ENCODE measurements at places on chromosomes 2 and 18. TPM values are rescaled to one million over a fixed set of nuclear protein-coding genes. Genes with fewer than 3 reads are reported as not detected.

DNA sequence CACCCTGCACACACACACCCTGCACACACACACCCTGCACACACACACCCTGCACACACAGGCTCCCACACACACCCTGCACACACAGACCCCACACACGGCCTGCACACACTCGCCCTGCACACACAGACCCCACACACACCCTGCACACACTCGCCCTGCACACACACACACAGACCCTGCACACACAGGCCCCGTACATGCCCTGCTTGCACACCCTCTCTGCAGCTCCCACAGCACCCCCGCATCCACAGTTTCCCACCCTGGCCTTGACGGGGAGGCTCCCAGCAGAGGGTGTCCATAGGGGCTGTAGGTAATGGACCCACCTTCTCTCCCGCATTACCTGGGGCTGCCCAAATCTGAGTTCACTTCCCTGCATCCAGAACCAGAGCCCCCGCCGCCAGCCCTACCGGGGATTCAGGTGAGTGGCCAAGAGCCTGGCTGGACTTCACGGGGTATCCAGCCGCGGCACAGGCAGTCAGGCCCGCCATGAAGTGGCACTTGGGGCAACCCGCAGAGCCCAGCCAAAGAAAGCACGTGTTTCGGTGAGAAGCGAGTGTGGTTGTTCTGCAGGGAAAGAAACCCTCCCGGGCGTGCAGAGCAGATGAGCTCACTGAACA, 88.6 kb upstream of the GPC1 start:
- no peak for DNase-seq

GRCh38 chr2:234825616-234826015, 126.2 kb upstream of the SH3BP4 start:
- DNase-seq, result no peak

GRCh38 chr2:201158111-201158929, 24.6 kb upstream of the CASP10 start:
- peak; percentile 73 for DNase-seq

Gene AAK1
- total RNA-seq, result 19.7 TPM

- no peak for DNase-seq
Measured at GRCh38 chr2:151789055-151789834, 39.0 kb downstream of the ARL5A start.

DNA sequence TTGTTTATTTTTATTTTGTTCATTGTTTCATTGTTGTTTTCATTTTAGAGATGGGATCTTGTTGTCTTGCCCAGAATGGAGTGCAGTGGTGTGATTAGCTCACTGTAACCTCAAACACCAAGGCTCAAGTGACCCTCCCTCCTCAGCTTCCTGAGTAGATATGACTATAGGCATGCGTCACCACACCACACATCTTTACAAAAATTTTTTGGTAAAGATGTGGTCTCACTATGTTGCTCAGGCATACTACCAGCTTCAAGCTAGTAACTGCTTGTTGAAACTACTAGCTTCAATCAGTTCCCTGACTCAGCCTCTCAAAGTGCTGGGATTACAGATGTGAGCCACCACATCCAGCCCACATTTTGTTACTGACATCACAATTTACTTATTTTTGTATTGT, 14.8 kb downstream of the FAM237A start:
- peak; percentile 91 for DNase-seq

Gene CBLN2
- total RNA-seq, result not detected

- DNase-seq, result no peak
Measured at GRCh38 chr2:17336458-17336857, 181.8 kb downstream of the RAD51AP2 start.

DNA sequence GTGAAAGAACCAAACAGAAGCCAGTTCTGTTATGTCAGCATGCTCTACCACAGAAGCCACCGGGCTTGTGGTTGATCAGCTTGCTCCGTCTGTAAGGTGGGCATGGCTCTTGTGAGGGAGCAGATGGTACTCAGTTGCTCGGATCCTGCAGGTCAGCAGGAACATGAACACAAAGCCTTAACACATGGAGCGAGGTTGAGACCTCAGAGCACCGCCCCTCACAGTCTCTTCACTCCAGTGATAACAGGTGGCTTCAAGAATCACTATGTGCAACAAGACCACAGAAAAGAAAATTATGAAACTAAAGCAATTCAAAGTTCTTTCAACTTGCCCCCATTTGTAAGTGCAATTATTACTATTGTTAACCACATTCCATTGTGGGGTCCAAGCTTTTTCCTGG, 72.1 kb downstream of the OSBPL6 start:
- no peak for DNase-seq

- no peak for DNase-seq
Measured at GRCh38 chr2:218999881-219000568, 6.8 kb upstream of the CRYBA2 start.

- DNase-seq, result no peak
Measured at GRCh38 chr2:210226223-210226622, 976 bp upstream of the ACADL start.

GRCh38 chr2:173755798-173756197, 209.4 kb downstream of the SP3 start:
- DNase-seq, result no peak

Gene PRSS56
- total RNA-seq, result not detected

Gene LIMS2
- total RNA-seq, result 0.26 TPM

Gene CKAP2L
- 21.1 TPM for total RNA-seq

Gene DLX1
- total RNA-seq, result 9.7 TPM

Gene IL36G
- total RNA-seq, result not detected

All from HT1080 (cell line).